ENCODE measurements at places on chromosomes 3 and 15.

DNA sequence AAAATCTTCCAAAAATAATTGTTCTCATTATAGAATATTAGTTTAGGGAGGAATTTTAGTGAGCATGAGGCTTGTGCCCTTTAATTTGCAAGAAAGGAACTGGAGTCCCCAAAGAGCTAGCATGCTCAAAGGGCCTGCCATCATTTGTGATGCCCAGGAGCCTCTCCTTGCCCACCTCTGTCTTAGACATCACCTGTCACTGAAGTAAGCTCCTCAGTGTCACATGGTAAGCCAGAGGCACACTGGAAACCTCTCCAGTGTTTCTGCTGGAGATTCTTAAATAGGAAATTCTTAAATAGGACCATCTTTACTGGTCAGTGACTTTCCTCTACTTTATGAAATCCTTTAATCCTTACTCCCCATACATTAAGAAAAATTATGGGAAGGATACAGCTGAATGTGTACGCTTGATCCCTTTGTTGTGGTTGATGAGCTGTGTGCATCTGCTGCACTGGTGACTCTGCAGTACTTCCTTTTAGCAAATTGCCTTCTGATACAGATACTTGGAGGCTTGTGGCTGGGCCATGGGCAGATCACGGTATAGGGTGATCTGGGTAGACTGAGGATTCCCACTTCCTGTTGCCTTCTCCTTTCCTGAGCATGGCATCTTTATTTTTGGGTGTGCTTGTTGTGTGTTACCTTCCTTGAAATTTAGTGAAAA, 197.4 kb downstream of the KLHL25 start:
- no peak for DNase-seq

DNA sequence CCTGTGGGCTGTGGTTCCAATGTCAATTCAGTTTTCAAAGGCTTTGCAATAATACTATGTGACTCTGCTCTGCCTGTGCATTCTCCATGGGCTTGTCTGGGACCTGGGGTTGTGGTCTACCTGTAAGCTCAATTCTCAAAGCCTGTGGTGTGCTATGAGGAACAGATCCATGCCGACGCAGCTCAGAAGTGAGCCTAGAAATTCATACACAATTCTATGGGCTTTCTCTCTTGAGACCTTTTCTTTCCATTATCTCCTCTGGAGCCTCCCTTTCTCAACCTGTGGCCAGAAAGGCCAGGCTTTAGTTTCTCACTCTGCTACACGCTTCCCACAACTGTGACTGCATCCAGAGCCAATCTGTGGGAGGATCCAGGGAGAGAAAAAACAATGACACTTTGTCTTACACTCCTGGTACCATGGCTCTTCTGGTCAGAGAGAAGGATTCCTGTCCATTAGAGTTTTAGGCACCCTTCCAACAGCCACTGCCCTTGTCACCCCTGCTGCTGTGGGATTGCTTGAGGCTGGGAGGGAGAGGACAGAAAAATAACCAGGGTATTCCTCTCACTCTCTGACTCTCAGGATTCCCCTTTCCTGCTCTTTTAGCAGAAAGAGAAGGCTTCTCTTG, 34.1 kb upstream of the KLF13 start:
- no peak for DNase-seq

DNA sequence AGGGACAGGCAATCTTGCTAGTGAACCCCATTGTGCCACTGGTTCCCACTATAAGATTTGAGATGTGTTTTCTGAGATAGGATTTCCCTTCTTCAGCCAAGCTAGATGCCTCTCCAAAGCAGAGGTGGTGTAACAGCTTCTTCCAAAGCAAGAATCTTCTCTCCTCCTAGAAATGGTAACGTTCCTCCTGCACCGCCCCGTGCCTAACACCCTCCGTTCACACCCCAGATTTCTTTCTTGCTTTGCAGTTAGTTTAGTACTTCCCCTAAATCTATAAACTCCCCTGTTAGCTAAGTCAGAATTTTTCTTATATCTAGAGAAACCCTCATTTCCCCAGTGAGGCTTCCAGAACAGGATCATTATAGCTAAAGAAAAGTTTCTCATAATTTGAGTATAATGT, 617.6 kb upstream of the MDFIC2 start:
- DNase-seq: no peak

- DNase-seq: peak; percentile 5
Measured at GRCh38 chr15:85289677-85290365, 90.6 kb upstream of the AKAP13 start.

- no peak for DNase-seq
Measured at GRCh38 chr15:82398785-82399184, 30.8 kb upstream of the GOLGA6L9 start.

- no peak for DNase-seq
Measured at GRCh38 chr15:74011610-74012009, 17.1 kb downstream of the PML start.

GRCh38 chr3:123150449-123151215, 51.1 kb upstream of the SEC22A start:
- DNase-seq: no peak

DNA sequence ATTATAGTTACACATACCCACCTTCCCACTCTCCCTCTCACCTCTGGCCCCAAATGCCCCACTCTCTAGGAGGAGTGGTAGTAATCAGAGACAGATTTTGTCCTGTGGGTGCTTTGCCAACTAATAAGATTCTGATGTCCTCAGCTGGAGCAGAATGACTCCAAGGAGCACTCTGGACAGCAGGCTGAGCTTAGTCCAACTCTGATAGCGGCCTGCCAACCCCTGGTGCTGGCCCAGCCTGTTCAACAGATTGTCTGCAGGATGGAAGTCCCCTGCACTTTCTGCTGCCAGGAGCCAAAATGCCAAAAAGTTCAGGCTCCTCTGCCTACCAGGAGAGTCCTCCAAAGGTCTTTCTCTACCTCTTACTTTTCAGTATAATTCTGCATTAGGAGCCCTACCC, 160.5 kb upstream of the UMPS start:
- DNase-seq: peak; percentile 64

GRCh38 chr3:197591816-197592215, 36.0 kb upstream of the BDH1 start:
- DNase-seq: no peak

DNA sequence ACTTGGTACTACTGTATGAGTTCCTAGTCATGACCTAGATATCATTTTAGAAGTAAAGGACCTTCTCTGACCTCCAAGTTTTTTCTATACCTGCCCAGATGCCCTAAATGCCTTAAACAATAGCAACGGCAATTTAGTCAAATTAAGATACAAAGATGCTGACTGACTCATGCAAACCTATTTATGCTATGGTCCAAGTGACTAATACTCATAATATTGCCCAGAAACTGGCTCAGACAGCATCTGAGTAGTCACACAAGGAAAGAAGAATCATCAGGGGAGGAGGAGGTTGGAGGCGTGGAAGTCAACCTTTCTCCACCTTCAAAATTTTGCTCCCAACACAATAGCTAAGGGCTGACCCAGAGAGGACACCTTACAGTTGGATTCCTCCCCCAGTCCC, 6.8 kb downstream of the FYCO1 start:
- DNase-seq: no peak

GRCh38 chr15:72063186-72063585, 54.8 kb downstream of the MYO9A start:
- DNase-seq: no peak

- DNase-seq: peak; percentile 28
Measured at GRCh38 chr3:129315223-129315997, 36.7 kb downstream of the HMCES start.

- no peak for DNase-seq
Measured at GRCh38 chr15:80152896-80153876, at the start of gene FAH. FAH (plus strand) TSS chr15:80152999; CDS start chr15:80153055, 56 bp downstream.

DNA sequence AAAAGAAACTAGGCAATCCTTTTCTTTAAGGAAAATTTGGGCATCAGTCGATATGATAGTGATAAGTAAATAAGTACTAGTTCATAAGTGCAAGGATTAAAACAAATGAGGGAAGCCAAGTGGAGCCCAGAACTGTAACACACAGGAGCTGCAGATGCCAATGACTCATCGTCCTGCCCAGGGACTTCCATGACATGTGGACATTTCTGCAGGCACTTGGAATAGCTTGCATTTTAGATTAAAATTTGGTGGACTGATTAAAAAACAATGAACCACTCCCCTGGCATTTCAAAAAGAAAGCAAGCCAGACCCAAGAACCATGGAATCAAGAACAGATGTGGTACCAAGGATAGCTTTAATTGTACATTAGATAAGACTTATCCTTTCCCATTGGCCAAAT, 2.9 kb downstream of the SAMD7 start:
- DNase-seq: no peak

- DNase-seq: no peak
Measured at GRCh38 chr15:99057697-99058420, 47.0 kb upstream of the SYNM start.

GRCh38 chr15:88274553-88275460, 18.3 kb upstream of the NTRK3 start:
- peak; percentile 31 for DNase-seq

DNA sequence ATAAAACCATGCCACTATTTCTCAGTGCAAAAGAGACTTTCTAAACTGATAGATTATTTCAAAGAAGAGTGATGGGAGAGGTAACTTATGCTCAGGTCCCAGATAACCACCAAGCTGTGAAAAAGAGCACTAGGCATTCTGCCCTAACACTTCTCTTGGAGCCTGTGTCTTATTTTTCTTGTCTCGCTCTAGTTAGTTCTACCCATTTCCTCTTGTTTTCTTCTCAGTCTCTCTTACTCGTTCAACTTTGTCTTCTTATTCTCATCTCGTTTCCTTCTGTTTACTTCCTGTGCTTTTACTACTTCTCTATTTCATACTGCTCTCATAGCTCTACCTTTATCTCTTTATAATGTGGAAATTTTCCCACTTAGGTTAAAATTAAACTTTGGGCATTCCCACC, 91.8 kb upstream of the CGNL1 start:
- no peak for DNase-seq

- no peak for DNase-seq
Measured at GRCh38 chr15:42691770-42692169, 45.2 kb downstream of the CDAN1 start.

- no peak for DNase-seq
Measured at GRCh38 chr15:74773329-74773728, 8.6 kb upstream of the CSK start.

DNA sequence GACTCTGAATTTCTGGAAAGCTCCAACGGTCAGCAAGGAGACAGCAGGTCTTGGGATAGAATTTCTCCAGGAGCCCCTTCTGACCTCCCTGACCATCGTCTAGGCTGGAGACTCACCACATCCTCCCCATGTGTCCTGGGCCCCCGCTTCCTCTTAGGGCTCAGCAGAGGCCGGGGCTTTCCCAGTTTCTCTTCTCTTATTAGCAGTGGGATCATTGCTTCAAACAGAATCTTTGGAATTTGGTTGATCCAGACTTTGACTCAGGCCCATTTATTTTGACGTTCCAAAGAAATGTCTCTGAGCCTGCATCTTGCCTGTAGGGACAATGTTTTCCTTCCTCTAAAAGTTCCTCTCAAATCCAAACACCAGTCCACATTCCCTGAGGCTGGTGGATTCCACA, 38.4 kb upstream of the SLC6A6 start:
- no peak for DNase-seq

DNA sequence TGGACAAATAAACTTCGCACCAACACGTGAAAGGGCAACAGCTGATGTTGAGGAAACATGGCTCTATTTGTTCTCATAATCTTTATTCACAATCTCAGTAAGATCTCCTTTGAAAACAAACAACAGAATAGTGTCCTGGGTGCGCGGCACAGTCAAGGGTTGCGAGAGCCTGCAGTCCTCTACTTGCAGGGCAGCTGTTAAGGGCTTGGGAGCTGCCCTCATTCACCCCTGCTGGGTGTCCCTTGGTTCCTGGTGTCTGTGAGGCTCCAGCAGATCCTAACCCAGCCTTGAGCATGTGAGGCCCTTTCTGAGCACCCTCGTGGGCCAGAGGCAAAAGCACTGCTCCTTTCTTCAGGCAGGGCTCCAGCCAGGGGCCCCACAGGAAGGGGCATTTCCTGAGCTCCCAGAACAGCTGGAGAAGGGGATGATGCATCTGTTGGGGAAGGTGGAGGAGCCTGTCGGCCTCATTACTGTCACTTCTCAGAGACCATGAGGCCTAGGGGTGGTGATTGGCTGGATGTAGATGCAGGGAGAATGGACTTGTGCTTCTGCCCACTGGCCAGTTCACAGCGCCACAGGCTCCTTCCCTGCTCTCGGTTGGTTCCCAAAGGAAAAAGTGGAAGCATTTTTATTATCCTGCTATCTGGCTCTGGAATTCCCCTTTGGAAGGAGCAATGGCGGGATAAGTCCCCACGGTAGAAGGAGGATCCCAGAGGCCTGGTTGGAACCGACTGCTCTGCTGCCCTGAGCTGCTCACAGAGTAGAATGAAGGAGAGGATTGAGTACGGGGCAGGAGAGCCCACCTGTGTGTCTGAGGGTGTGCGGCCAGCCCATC, 51.9 kb upstream of the KLF13 start:
- no peak for DNase-seq

DNA sequence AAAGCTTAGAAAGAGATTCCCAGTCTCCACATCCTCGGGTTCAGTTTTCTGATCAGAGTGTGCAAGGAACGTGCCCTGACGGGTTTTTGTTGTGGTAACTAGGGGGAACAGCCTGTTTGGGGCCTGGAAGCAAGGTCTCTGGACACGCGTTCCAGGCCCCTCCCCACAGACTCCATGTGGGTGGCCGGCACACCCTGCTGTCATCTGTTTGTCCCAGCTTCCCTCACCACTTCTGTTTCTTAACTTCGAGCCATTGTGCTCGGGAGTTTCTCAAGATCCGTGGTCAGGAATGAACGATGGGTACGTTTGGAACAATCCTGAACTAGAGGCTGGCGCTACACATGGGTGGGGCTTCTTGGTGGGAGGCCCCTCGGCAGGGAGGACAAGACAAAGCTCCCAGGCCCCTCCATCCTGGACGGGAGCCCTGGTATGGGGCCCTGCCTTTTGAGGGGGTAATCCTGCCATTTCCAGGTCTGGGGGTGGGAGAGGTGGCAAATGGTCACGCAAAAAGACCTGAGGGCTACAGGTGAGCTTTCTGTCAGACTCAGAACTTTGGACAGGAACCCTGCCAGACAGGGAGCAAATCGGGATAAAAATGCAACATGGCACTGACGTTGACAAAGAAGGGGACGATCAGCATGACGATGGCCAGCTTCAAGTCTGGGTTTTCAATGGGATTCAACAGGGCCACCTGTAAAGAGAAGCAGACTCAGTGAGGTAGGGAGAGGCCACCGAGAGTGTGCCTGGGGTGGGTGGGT, 8.5 kb upstream of the MUSTN1 start:
- DNase-seq: no peak

DNA sequence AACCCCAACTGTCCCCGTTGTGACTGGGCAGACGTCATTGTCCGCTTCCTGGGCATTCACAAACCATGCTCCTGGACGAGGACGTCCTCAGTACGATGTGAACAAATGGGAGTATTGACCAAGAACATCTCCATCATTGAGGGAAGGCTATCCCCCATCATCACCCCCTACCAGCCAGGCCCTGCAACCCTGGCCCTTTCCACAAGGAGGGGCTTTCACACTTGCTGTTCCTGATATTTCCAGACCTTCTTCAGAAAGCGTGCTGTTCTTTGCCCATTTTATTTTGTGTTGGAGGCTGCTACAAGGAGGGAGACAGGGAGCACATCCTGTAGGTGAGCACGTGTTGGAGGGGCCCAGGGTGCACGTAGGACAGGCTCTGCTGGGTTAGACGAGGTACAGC, 277.0 kb upstream of the LRRC3B start:
- no peak for DNase-seq

All from NCI-H446 (cell line).